ENCODE measurements at places on chromosomes 11 and 22.

DNA sequence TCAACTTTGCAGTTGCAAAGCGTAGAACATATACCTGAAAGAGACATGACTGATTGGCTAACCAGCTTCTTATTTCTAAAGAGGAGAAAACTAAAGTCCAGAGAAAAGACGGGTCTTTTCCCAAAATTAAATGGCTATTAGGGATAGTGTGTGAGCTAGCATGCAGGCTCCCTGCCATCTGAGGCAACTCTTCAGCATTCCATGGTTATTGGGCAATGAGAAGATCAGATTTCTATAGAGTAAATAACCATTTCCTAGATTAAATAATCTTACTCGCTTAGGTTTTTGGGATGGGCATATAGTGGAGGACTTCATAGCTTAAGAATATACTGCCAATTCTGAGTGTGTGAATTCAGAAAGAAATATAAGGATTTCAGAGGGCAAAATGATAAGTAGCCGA lies 95.0 kb downstream of the PDHX start:
- no peak for DNase-seq

DNA sequence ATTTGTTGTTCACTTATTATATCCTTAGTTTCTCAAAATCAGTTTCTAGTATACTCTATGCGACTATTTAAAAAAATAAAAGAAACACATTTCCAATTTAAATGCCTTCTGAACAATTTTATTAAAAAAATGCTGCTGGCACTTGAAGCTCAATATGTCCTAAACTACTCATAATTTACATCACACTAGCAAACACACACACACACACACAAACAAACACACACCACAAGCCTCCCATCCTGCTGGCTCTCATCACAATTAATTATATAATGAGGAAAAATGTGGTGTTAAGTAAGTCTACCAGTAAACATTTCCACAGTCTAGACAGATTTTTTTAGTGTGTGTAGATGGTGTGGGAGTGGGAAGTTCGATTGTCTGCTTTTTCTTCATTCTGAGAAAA lies 350.3 kb downstream of the AASDHPPT start:
- no peak for DNase-seq

DNA sequence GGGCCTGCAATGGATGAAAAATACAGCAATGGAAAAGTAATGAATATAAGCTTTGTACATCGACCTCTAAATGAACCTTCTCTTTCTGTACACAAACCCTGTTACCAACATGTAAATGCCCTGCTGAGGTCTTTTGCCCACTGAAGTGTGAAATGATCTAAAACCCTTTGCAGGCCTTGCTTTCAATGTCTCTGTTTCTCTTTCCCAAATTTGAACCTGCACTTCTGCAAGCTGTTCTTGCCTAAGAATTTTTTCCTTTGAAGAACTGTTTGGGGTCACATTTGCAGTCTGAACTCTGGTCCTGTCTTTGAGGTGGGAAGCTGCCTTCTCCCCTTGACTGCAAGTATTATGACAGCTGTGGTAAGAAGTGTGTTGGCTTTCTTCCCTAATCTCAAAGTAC lies 1237.1 kb downstream of the FAM181B start:
- no peak for DNase-seq

GRCh38 chr11:37323843-37324242 lies 725.8 kb upstream of the RAG2 start:
- DNase-seq: no peak

- DNase-seq: no peak
These were observed 4.8 kb downstream of the VPS26B start for GRCh38 chr11:134229126-134229790.

GRCh38 chr11:134543241-134543640 lies 131.2 kb upstream of the B3GAT1 start:
- DNase-seq: no peak

DNA sequence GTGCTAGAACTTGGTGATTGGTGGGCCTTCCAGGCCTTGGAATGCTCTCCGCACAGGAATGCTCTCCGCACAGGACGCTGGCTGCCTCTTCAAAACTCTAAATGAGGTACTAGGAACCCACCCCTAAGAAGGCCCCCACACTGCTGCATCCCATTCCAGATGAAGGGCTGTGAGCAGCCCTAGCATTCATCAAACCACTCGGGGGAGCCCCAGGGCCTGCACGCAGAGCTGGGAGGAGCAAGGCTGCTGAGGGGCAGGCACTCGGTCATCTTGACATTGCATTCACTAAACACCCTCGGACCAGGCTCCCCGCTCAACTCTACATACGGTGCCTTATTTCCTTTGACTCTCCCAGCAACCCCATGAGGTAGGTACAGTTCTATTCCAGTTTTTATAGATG lies 49.2 kb upstream of the EMID1 start:
- DNase-seq: no peak

GRCh38 chr11:114478001-114478410 lies 38.7 kb downstream of the REXO2 start:
- no peak for DNase-seq

DNA sequence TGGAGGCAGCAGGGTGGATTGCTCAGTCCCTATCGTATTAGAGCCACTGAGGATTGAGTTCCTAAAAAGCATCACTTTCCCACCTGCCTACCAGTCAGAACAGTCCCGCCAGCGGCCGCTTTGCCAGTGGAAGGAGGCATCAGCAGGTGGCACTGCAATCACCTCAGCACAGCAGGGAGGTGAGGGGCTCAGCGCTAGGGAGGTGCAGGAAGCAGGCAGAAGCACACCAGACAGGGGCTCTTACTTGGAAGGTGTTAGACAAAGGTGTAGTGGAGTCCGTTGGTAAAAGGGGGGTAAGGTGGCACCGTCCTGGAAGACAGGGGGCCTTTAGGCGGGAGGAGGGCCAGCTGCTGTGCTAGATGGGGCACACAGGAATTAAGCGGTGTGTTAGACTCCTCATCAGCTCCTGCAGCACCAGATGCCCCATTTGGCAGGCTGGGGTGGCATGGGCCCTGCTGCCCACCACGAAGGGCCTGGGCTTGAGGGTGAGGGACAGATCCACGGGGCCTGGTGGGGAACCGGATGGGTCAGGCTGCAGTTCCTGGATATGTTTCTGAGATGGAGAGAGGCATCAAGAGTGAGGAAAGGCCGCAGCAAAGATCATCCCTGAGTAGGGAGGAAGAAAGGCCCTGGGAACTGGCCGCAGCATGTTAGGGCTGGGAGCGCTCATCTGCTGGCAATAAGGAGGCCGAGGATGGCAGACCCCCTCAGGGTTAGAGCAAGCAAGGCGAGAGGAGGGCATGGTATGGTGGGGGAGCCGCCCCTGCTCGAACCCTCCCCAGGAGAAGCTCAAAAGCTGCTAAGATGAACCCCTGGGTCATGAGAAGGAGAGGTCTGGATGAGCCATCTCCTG lies 42.5 kb downstream of the C11orf58 start:
- no peak for DNase-seq

- no peak for DNase-seq
These were observed 63.7 kb downstream of the MED15 start for GRCh38 chr22:20571078-20571503.

DNA sequence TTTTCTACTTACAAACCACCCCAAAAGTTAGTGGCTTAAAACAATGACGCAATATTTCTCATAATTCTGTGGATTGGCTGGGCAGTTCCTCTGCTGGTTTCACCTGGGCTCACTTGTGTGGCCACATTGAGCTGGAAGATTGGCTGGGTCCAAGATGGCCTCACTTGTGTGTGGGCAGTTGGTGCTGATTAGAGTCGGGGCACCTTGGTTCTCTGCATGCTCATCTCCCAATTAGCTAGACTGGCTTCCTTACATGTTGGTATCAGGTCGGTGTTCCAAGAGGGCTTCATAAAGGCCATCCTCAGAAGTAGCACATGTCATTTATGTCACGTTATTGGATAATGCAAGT lies 12.5 kb downstream of the MAML2 start:
- no peak for DNase-seq

- DNase-seq: no peak
These were observed 4.6 kb downstream of the APOL4 start for GRCh38 chr22:36197065-36197440.

DNA sequence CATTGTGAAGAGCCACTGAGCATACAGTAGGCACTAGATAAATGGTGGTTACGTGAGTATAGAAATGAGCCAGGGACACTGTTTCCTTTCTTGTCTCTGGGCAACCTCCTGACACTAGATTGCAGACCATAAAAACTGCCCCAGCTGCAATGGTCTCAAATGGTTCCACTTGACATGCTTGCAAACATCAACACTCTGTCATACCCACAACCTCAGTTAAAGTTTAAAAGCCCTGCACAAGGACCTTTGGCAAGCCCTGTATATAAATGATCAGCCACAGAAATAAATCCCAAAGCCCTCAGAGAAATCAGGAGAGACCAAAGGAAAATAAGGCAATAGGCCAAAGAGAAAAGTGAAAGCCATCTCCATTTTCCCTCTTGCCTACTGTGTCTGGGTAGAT lies 20.7 kb downstream of the PLEKHA7 start:
- DNase-seq: no peak

DNA sequence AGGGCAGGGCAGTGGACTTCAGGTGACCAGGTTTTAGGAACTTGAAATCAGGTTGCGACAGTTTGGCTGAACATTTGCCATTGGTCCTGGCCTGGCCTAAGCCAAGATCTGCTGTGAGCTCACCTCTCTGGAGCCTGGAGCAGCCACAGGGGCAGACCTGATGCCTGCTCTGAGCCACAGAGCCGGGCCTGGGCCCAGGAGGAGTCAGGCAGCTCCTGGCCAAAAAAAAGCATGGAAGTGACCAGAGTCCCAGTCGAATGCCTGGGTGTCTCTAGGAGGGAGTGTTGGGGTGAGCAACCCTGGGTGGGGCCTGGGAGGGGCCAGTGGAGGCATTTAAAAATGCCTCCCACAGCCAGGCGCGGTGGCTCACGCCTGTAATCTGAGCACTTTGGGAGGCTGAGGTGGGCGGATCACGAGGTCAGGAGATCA lies 6.0 kb upstream of the OMP start:
- no peak for DNase-seq

DNA sequence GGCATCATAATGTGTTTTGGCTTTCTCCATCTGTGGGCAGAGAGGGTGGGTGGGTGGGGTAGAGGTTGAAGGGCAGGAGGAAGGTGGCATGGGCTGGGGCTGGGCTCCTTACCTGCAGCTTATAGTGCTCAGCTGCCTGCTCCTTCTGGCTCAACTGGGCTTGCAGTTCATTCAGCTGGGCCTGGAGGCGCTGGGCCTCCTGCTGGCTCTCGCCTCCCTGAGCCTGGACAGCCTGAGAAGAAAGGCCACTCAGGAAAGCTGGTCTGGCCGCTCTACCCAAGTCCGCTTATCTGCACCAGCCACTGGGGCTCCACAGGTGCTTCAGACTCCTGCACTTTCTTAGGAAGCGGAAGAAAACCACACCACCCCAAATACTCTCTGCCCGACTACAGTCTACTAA lies 10.4 kb downstream of the IL18BP start:
- no peak for DNase-seq

GRCh38 chr11:7570938-7571521 lies 57.2 kb downstream of the PPFIBP2 start:
- DNase-seq: no peak

- DNase-seq: no peak
These were observed 71.3 kb upstream of the CLDN5 start for GRCh38 chr22:19595532-19595931.

DNA sequence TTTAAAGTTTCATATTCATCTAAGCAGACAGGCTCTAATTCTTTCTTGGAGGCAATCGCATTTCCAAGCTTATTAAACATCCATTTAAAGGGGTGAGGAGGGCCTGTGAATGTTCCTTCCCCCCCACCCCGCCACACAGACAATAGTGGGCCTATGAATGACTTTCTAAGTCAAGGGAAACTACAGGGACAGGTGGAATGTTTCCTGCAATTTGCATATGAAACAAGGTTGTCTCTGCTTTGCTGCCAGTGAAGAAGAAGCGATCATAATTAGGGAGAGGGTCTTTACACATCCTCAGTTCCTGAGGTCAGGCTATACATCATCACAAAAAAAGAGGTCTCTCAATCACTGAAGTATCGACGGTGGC lies 127.9 kb upstream of the OPCML start:
- DNase-seq: no peak

- no peak for DNase-seq
These were observed 30.3 kb downstream of the KREMEN1 start for GRCh38 chr22:29103121-29103520.

Data from lung microvascular endothelial cell (primary cell).